ENCODE measurements at places on chromosomes 4 and X.
A peak's percentile ranks its signal among the peaks of the same experiment; 100 is the strongest.

- no peak for DNase-seq
These were observed 58.3 kb downstream of the MID1IP1 start for GRCh38 chrX:38859602-38860001.

DNA sequence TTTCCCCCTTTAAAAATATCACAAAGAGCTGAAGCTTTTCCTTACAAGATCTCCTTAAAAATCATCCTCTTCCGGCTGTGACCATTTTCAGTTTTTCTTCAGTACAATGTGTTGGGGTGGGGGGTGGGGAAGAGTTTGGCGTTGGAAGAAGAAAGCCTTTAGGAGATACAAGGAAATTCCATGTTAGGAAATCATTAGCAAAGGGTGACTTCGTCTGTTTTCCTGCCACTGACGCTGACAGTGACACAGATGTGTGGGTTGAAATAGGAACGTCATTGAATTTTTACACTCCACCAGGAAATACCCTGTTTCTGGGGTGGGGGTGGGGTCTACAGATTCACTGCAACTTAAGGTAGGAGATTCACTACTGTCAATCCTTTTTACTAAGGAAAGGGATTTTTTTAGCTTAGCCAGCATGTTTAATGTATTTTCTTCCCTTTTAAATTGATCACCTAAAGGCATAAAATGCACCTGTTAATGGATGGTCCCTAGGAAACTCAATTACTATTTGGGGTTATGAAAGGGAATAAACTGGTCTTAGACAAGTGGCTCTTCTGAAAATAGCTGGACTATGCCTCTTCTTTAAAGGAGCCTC lies 3.9 kb downstream of the MAMLD1 start:
- peak; percentile 73 for DNase-seq

- no peak for DNase-seq
These were observed 831.0 kb downstream of the C4orf33 start for GRCh38 chr4:129926936-129927335.

- DNase-seq: no peak
These were observed 108.5 kb upstream of the GLRA2 start for GRCh38 chrX:14420841-14421240.

GRCh38 chr4:13888112-13888511 lies 260.6 kb upstream of the BOD1L1 start:
- DNase-seq: peak; percentile 73

GRCh38 chr4:95107635-95108034 lies 349.9 kb downstream of the BMPR1B start:
- peak; percentile 13 for DNase-seq

DNA sequence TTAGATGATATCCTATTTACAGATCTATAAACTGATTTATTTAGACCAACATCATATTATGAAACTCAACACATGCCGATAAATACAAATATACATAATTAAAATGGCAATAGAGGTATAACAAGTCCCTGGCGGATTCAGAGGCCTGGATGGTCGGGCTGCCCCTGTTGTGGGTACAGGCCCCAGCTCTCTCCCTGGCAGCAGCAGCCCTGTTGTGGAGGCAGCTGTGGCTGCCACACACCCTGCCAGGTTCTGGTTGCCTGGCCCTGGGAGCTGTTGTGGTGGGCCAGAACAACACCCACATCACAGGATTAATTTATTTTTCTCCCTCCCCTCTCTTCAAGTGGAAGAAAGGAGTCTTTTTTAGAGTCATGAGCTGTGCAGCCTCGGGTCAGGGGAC lies 12.1 kb upstream of the TCEAL2 start:
- DNase-seq: no peak

GRCh38 chr4:71338846-71339593 lies at the start of gene SLC4A4:
SLC4A4 (plus strand) TSS chr4:71339020.
- DNase-seq: peak; percentile 87

DNA sequence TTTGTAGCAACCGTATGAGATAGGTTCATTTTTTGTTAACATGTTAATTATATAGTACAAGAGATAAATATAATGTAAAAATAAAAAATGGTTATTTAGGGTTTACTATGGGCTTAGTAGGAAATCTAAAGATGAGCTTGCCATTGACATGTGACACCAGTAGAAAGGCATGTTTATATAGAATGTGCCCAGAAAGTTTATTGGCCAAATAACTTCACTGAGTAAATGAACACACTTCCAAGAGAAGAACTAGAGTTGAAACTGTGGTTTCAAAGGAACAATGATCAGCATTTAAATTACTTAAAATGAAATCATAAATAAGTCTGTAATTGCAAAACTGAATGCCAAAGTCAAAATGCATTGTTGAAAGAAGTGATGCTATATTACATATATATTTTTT lies 503.3 kb downstream of the STPG2 start:
- DNase-seq: no peak

DNA sequence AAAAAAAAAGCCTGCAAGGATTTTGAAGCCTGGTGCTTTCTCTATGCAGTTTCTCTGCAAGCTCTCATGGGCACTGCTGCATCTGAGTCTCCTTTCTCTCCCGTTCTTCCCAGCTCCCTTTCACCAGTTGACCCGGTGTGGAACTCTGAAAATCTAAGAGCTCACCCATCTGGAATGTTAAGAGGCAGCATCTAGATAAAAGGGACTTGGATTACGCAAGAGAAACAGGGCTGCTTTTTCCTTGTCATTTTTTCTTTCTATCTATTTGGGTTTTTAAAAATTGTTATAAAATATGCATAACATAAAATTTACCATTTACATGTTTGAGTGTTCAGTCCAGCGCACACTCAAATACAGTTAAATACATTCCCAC lies 95.2 kb upstream of the RPS6KA3 start:
- peak; percentile 59 for DNase-seq

DNA sequence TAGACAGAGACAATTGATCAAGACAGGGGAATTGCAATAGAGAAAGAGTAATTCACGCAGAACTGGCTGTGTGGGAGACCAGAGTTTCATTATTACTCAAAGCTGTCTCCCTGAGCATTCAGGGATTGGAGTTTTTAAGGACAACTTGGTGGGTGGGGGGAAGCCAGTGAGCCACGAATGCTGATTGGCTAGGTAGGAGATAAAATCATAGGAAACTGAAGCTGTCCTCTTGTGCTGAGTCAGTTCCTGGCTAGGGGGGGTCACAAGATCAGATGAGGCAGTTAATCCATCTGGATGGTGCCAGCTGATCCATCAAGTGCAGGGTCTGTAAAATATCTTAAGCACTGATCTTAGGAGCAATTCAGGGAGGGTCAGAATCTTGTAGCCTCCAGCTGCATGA lies 358.6 kb downstream of the GPM6A start:
- DNase-seq: no peak

Measured in RCC 7860 (cell line).